Dermis blood vessel endothelial cell (primary cell): ENCODE measurements at places on chromosomes 6 and 20. TPM values are rescaled to one million over a fixed set of nuclear protein-coding genes. Genes with fewer than 3 reads are reported as not detected.

- no peak for DNase-seq
Measured at GRCh38 chr20:17423782-17424181, 107.4 kb downstream of the BFSP1 start.

- no peak for DNase-seq
Measured at GRCh38 chr20:42923348-42923918, 266.3 kb downstream of the PTPRT start.

GRCh38 chr6:67775333-67775732 is 859.7 kb upstream of the ADGRB3 start:
- no peak for DNase-seq

Gene SLC17A2
- not detected in 2 replicates for total RNA-seq

Gene PRR18
- not detected in 2 replicates for total RNA-seq

Gene LAMA5
- 55.8 and 127 TPM in 2 replicates for total RNA-seq

DNA sequence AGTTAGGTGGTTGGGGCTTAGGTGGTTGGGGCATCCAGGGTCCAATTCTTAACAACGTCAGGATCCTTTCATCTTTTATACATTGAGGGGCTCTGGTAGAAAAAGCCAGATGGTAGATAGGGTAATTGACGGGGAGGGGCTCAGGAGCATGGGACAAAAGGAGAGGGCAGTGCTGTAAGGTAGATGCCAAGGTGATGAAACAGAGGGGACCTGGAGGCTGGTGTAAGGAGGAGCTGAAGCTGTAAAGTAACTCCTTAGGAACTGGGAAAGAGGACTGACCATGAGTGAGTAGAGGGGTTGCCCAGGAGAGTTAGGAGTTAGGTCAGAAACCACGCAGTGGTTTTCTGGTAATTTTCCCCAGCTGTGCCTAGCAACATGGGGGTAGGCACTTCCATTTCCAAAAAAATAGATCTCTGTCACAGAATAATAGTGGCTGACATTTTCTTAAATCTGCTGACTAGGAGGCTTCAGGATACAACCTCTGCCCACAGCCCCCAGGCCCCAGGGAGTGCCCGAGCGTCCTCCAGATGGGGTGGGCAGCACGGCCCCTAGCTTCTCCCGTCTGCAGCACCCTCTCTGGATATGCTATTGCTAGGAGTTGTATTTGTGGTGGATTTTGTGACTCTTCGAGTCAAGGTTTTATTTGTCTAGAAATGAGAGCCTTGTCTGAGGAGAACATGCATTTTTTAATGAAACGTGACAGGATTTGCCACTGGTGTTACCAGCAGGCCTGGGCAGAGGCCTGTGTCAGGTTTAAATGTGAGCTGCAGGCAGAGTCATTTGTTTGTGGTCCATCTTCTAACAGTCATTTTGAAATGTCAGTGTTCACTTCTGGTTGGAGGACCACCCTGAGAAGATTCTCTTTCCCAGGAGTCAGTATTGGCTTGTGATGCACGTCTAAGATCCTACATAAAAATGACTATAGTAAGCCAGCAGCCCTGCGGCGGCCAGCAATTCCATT is 44.6 kb downstream of the TULP4 start:
- no peak for DNase-seq

DNA sequence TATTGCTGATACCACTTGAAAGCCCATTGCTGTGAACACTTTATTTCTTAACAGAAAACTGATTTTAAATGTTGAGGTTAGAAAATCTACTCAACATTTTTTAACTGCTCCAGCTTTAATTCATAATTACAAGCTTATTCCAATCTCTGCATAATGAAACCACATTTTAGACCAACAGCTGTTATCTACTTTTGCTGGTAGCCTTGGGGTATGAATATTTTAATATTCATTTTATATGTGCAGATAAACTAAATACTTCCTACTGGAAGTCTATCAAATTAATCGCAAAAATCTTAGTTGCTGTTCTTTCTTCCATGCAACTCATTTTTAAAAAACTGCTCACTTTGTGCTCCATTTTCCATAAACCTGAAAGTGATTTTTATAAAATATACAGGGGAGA is 189.3 kb upstream of the SLC35B3 start:
- no peak for DNase-seq

GRCh38 chr20:25309395-25310267 is 61.7 kb downstream of the PYGB start:
- DNase-seq = peak; percentile 55

Gene RBBP8NL
- not detected in 2 replicates for total RNA-seq

- DNase-seq = no peak
Measured at GRCh38 chr20:38859070-38859690, 53.7 kb downstream of the PPP1R16B start.

- DNase-seq = peak; percentile 84
Measured at GRCh38 chr6:157982563-157983405, 1.1 kb downstream of the SYNJ2 start.

DNA sequence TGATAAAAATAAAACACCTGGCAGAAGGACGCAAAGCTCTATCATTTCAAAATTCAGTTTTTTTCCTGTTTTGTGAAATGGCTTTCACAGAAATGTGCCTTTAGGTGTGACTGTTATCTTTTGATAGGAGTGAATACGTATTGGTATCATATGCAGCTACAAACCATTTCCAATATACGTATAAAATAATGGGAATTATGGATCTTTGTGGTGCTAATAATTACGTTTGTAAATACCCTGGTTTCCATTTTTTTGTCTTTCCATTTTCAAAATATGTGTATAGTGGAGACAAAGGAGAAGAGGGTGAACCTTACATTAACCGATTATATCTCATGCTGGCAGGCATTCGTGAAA is 108.7 kb upstream of the GMDS start:
- DNase-seq = no peak

Gene PPARD
- 9.7 and 18.1 TPM in 2 replicates for total RNA-seq

- no peak for DNase-seq
Measured at GRCh38 chr20:13322198-13322597, 101.1 kb downstream of the ISM1 start.

- DNase-seq = no peak
Measured at GRCh38 chr6:111154981-111155380, 67.7 kb downstream of the SLC16A10 start.

GRCh38 chr6:162238675-162239074 is 488.9 kb downstream of the PRKN start:
- DNase-seq = no peak

- no peak for DNase-seq
Measured at GRCh38 chr6:70823651-70824050, 133.2 kb downstream of the B3GAT2 start.

DNA sequence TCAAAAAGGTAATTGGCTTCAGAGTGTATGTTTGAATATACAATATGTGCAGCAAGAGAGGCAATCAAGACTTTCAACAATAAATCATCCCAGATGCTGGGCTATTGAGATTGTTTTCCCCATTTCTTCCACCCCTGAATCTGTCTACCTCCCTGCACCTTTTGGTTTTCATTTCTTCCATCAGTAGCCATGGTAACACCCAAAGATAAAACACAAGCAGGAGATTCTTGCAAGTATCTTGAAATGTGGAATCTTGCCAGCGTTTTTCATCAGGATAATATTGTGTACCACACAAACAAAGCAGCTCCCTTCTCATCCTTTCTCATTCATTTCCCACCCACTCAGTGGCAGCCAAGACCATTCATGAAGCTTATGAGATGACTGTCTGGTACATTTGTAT is 73.0 kb upstream of the NRSN1 start:
- no peak for DNase-seq

DNA sequence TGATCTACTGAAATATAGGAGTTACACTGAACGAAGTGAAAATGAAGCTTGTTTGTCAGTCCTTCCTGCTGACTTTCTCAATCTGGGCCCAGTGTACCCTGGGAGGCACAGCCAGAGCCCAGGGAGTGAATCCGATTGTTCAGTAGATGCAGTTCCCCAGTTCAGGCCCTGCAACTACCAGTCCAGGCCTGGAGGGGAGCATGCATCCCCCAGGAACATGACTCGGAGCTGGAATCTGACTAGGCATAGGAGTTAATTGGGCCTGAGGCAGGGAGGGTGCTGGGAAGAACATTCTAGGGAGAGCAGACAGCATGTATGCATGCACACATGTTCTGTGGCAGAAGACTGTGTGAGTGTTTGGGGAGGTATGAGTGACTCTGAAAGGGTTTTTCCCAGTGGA is 42.1 kb downstream of the PHACTR3 start:
- no peak for DNase-seq

GRCh38 chr6:167270499-167271311 is 20.4 kb upstream of the UNC93A start:
- no peak for DNase-seq

Gene EFCAB8
- under 0.01 and 0.05 TPM in 2 replicates for total RNA-seq

- no peak for DNase-seq
Measured at GRCh38 chr6:85764844-85765243, 122.2 kb upstream of the SYNCRIP start.

DNA sequence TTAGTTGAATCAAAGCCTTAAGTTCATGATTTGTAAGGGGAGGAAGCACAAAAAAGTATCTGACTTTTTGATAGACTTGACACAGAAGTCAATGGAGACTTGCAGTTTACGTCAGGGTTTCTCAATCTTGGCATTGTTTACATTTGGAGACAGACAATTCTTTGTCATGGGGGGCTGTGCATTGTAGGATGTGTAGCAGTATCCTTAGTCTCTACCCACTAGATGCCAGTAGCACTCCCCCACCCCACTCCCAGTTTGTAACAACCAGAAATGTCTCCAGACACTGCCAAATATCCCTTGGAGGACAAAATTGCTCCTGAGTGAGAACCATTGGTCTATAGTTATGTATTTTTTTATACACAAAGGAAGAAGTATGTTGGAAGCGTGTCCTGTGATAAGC is 434.1 kb downstream of the RFPL4B start:
- DNase-seq = peak; percentile 73

Gene NT5E
- total RNA-seq = 96.7 and 157 TPM in 2 replicates

DNA sequence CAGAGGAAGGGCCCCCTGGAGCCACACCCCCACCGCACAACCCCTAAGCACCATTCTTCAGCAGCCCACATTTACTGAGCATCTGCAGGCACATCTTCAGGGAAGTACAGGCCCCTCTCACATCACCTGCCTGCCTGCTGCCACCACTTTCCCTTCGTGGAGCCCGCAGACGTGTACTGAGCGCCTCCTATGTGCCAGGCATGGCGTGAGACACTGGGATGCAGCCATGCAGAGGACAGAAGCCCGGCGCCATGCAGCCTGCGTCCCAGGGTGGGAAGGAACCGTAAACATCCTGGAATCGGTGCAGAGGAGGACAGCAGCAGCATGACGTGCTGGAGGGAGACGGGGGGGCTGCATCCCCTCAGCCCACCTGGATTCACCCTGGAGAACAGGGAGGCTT is 78.1 kb downstream of the GRM4 start:
- DNase-seq = peak; percentile 20

GRCh38 chr20:50050660-50051308 is 62.2 kb downstream of the UBE2V1 start:
- DNase-seq = no peak

DNA sequence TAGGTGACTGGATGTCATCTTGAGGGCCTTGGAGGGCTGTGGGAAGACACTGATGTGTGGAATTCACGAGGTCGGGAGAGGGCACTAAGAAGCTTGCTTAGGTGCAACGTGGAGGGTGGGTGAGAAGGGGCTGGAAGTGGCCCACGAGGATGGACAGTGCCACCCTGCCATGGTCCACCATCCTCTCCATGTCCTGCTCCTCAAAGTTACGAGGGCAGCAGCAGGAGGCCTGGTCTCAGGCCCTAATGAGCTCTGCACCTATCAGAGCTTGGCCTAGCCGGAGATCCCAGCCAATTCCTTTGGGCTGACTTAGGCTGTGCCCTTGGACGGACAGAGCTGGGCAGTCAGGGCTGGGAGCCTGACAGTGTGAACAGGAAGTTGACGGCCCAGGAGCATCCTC is 27.8 kb upstream of the SCRT2 start:
- no peak for DNase-seq

- no peak for DNase-seq
Measured at GRCh38 chr6:169101981-169102380, 151.7 kb downstream of the THBS2 start.

DNA sequence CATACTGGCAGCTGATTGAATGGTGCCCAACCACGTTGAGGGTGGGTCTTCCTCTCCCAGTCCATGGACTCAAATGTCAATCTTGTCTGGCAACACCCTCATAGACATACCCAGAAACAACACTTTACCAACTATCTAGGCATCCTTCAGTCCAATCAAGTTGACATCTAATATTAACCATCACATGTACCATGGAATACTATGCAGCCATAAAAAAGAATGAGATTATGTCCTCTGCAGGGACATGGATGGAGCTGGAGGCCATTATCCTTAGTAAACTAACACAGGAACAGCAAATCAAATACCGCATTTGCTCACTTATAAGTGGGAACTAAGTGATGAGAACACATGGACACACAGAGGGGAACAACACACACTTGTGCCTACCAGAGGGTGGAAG is 206.9 kb upstream of the RNF217 start:
- no peak for DNase-seq

Gene PNLDC1
- 0.51 TPM in 1 of 2 replicates, not detected in the other for total RNA-seq

DNA sequence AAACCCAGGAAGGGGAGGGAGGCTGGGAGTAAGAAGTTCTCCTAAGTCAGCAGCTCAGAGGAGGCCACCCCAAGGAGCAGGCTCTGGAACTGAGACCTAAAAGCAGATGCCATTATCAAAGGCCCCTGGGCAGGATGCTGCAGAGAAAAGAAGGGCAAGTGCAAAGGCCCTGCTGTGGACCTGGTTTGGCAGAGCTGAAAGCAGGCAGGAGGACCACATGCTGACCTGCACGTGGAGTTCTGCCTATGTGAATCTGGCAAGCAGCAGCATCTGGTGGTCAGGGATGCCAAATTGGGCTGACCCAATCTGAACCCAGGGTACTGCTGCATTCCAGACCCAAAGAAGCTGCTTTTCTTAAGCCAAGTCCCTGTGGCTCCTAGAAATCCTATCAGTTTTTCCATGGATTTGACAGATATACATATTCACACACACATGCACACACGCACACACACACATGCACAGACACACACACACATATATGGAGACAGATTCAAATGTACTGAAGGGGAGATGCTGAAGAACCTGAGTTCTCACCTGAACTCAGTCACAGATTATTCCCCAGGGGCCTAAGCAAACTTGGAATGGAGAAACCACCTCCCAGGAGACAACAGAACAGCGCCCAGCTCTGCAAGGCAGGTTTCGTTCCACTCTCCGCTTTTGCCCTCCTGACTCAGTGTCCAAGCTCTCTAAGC is 119.9 kb downstream of the FOXA2 start:
- no peak for DNase-seq

GRCh38 chr20:39468703-39469102 is 506.6 kb downstream of the DHX35 start:
- DNase-seq = no peak

DNA sequence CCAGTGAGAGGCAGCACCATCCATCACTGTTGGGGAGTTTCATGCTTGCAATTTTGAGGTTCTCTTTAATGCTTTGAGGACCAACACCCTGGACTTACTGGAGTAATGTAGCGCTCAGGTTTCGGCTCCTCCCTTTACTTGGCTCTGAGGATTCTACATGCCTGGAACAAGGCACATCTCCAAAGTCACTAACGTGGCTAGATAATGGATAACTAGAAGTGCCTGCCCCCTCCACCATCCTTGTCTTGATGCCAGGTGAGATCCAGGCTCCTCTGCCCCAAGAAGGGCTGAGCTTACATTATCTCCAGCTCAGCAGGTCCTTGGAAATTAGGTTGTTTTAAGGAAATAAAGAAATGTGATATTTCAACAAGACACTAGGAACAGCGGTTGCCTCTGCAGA is 75.5 kb upstream of the ZNFX1 start:
- no peak for DNase-seq
